ENCODE measurements at places on chromosomes 12 and 14.

DNA sequence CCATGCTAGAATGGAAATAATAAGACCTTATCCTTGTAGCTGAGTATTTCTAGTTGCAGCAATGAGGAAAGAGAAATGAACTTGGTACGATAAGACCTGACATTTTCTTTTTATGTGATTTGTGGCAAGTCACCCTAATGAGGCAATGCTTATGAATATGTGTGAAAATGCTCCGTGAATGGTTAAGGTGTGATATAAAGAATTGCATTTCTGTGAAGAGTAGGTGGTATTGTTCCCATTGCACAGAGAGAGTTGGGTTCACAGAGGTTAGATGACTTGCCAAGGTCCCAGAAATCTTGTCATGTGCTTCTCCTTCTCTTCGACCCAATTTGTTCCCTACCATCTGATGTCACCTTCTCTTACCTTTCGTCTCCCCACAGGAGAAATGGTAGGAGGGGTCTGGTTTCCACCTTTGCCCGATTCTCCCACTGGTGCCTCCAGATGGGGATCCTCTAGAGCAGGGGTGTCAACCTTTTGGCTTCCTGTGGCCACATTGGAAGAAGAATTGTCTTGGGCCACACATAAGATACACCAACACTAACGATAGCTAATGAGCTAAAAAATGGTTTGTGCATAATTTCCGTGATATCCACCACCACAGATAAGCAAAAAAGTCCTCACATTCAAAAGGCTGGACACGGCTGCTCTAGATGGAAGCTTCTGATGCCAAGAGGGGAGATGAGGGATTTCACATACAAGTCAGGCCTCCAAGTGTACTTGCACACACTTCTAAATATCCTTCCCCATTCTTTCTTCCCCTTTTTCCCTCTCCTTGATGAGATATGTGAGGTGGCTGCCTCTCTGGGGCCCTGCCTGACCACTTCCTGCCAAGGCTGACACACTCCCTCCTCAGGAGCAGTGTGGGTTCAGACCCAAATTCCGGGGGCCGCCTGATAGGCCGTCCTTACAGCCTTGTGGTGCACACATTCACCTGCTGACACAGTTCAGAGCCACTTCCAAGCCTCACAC, 96.1 kb downstream of the PLXNC1 start:
- no peak for DNase-seq

- DNase-seq = no peak
These were observed 96.2 kb downstream of the FAR2 start for GRCh38 chr12:29245246-29245645.

DNA sequence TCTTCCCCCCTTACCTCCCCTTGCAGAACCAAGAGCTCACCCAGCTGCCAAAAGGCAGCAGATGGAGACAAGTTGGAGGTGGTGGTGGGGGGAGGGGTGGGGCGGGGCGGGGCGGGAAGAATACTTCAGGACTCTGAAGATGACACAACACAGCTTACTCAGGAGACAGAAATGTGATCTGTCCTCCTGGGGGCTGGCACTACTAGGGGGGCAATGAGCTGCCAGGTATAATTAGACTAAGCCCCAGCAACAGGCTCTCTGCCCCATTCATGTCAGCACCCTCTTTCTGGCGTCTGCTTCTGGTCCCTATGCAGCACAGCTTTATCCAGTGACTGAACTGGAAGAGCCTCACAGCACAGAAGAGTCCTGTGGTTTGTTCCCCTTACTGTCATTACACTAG, 407.0 kb downstream of the MED13L start:
- no peak for DNase-seq

- no peak for DNase-seq
These were observed 196.3 kb downstream of the TSPAN9 start for GRCh38 chr12:3273409-3273853.

GRCh38 chr12:26286186-26286585, 90.8 kb downstream of the SSPN start:
- no peak for DNase-seq

DNA sequence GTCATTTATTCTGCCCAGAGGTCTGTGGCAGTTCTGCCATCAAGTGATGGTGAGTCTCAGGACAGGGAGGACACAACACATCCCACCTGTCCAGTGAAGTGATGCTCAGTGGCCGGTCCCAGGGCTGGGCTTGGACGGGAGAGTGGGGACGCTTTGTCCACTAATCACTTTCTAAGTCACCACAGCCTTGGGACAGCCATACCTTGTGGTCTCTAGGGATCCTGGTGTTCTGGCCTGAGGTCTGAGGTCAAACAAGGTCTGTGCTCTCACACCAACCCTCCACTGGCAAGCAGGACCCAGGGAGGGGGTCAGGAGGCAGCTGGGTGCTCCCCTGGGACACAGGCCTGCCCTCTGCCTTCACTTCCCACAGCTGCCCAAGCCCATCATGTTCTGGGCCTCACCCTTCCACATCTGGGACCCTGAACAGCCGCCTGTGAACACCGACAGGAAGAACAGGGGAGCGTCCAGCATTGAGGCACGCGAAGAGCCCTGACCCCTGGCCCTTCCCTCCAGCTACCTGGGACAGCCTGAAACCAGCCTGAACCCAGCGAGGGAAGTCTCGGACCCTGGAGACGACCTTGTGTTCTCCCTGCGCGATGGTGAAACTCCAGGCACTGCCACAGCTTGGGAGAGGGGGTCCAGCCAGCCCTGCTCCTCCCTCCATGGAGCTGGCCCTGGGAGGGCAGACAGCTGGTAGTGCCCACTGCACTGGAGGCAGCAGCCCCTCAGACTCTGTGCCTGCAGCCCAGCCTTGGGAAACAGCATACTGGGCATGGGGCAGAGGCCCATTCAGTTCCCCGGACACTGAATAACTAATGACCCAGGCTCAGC, 19.7 kb upstream of the GPR132 start:
- DNase-seq = no peak

DNA sequence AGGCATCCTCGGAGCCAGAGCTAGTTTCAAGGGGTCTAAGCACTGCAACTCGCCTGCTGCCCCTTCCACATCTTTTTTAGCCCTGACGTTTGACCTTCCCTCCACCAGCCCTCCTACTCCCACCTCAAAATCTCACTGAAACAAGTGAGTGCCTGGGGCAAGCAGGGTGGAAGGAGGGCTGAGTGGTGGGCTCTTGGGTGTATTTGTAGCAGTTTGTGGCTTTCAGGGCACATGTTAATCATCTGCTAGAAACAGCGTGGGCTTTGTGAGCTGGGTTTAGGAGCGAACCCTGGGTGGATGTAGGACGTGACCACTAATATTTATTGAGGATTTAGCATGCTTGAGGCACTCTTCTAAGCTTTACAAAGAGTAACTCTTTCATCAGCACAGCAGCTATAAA, 390.3 kb downstream of the GRIN2B start:
- DNase-seq = no peak

DNA sequence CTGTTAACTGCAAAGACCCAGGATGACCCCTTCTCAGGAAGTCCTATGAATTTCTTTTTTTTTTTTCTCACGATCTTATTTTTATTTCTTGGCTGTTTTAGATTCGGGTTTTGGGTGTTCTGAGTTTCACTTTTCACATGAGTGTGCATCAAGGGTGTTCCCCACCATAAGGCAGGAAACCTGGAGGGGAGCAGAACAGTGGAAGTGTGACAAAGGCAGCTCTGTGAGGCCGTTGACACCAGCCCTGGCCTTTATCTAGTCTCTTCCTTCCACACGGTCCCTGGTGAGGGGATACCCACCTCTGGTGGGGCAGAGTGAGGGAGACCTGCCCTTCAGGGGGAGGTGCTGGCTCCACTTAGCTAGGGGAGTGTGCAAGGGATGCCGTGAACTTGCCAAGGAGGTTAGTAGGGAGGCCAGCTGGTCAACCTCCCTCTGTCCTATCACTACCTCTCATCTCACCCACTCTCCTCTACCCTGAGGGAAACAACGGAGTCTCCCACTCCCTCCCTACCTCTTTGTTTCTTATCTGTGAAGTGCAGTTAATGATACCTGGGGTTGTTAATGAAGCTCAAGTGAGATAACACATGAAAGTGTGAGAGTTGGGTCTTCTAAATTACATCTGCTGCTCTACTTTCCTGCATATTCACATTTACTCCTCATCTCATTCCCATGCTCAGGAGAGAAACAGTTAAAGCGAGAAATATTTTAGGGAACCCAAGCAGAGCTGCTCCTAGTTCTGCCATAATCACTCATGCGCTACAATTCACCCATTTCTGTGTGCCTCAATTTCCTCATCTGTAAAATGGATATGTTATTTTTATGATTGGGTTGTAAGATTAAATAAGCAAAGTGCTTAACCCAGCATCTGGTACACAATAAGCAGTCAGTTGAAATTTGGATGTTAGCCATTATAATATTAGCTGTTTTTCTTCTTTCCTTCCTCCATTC, 4.4 kb upstream of the GALNT6 start:
- no peak for DNase-seq

GRCh38 chr12:63319936-63320633, 169.1 kb upstream of the AVPR1A start:
- DNase-seq = no peak

GRCh38 chr14:89699071-89699470, 255.5 kb downstream of the EFCAB11 start:
- no peak for DNase-seq

GRCh38 chr12:124961055-124961454, 27.9 kb downstream of the DHX37 start:
- no peak for DNase-seq

DNA sequence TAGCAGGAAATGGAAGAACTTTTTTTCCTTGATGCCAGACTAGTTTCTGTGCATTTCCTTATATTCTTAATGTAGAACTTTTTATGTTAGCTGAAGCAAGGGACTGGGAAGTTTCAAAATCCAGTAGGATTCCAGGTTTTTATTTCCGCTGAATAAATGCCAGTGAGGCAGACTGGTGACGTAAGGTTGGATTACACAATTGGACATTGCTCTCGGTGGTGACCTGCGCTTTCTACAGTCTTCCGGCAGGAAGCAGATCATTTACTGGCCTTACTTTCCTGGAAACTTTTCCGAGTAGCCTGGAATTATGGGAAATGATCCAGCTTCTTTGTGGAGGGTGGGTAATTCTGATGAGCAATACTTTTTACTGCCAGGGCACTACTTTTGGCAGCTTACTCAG, 3.6 kb downstream of the IFT43 start:
- DNase-seq = no peak

- no peak for DNase-seq
These were observed 67.6 kb upstream of the CDKN3 start for GRCh38 chr14:54329082-54329695.

DNA sequence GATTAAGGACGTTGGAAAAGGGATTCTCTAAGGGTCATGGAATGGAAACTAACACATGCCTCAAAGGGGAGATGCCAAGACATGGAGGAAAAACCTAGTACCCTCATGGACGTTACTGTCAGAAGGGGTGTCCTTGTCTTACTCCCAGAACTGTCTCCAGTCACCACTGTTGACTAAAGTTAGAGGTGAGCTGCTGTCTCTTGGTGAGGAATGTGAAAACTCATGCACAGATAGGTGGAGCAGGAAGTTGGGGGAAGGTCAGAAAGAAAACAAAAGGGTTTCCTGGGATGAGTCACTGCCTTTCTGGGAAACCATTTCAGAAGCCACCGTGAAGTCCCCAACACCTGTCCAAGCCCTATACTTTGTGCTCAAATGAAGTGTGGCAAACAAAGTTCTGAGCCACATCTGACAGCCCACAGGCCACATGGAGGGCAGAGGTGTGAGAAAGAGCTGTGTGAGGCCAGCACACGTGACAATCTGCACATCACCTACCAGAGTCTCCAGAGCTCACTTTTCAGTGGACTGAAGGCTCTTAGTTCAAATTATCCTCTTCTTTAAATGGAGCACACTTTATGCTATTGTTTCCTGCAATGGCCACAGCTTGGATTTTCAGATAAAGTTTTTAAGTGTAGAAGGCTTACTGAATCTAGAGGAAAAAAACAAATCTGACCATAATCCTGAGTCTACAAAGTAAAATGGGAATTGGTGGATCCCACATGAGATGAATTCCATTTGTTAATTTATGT, 92.9 kb upstream of the EGLN3 start:
- DNase-seq = no peak

DNA sequence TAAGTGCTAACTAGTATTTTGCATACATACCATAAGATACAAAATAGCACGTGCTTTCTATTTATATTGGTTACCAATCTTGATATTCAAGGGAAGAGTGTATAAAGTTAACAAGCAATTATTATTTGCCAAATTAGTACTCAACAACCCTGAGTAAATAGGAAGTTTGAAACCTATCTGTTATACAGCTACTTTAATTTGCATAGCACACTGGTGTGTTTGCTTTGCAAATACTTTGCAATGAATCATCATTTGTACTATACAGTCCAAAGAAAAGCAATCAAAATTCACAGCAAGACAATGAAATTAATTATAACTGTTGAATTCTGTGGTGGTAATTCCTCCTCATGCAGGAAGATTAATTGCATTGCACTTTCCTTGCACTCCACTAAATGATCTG, 469.1 kb downstream of the PRKD1 start:
- no peak for DNase-seq

GRCh38 chr12:1633459-1633858, 4.4 kb downstream of the WNT5B start:
- no peak for DNase-seq

- no peak for DNase-seq
These were observed 286.3 kb downstream of the NUAK1 start for GRCh38 chr12:105852496-105852895.
